ENCODE measurements at places on chromosomes 1 and 21.

DNA sequence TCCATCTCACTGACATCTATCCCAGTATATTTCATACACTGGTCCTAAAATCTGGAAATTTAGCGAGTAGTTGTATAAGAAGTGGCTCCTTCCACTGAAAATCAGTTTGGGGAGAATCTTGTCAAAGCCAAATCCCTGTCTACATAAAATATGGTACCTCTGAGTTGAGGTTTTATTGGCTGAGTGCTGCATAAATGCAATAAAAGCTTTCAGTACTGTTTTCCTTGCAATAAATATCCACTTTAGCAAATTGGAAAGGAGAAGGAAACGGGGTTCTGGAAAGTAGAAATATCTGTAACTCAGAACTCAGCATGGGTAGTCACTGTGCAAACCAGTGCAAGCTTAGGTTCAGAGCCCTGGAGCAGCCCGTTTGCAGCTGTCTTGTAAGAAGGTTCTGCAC, 580.2 kb downstream of the SMYD3 start:
- no peak for DNase-seq

- DNase-seq, result no peak
Measured at GRCh38 chr1:39141925-39142324, 62.6 kb upstream of the MACF1 start.

GRCh38 chr1:102219463-102219862, 222.7 kb upstream of the OLFM3 start:
- no peak for DNase-seq

GRCh38 chr1:78060857-78061563, 15.2 kb downstream of the GIPC2 start:
- DNase-seq, result no peak

GRCh38 chr1:179089827-179090482, 8.1 kb downstream of the TOR3A start:
- DNase-seq, result no peak
